ENCODE measurements at places on chromosomes 11 and 22.

GRCh38 chr11:73085189-73085875 lies 56.8 kb downstream of the FCHSD2 start:
- DNase-seq, result peak; percentile 11

GRCh38 chr11:26410706-26411366 lies 78.9 kb downstream of the ANO3 start:
- no peak for DNase-seq

- peak; percentile 7 for DNase-seq
Observed at GRCh38 chr11:74870485-74870884, 78.4 kb downstream of the XRRA1 start.

DNA sequence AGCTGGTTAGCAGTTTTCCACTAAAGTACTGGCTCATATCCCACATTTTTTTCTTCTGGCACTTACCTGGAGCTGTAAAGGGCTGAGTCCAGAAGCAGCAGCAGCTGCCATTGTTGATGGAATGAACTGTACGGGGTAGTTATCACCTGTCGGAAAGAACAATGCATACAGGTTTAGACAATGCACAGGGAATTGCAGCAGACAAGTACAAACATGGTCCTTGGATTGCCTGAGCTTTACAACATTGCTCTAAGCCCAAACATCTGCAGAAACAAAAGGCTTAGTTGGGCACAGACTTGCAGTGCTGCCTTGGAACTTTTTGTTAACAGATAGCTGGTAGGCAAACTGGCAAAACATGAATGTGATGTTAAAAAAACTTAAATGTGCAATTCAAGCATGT lies 258.8 kb downstream of the SOX6 start:
- no peak for DNase-seq

GRCh38 chr22:29263791-29264276 lies 3.9 kb downstream of the RHBDD3 start:
- no peak for DNase-seq

DNA sequence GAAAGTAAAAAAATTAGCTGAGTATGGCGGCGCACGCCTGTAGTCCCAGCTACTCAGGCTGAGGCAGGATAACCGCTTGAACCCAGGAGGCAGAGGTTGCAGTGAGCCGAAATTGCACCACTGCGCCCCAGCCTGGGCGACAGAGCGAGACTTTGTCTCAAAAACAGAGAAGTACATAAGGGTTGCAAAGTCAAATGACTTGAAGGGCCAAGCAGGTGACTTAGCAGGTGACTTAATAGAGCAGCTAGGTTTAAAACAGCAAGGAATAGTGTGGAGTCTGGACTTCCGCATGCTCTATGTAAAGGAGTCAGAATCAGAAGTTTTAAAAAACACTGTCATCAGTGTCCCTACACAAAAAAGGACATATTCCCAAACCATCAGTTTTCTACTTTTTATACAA lies 31.7 kb downstream of the EP300 start:
- DNase-seq, result no peak

GRCh38 chr11:61754534-61755482 lies 2.4 kb downstream of the MYRF start:
- peak; percentile 97 for DNase-seq
